CD4-positive, alpha-beta T cell treated with Interleukin-2 at 100 ng/mL for 4 hours (primary cell): ENCODE measurements at places on chromosomes 1 and 21.

GRCh38 chr1:156706657-156707416 lies 1.5 kb upstream of the CRABP2 start:
- no peak for DNase-seq

GRCh38 chr1:196558411-196558810 lies 49.8 kb downstream of the KCNT2 start:
- DNase-seq, result no peak

DNA sequence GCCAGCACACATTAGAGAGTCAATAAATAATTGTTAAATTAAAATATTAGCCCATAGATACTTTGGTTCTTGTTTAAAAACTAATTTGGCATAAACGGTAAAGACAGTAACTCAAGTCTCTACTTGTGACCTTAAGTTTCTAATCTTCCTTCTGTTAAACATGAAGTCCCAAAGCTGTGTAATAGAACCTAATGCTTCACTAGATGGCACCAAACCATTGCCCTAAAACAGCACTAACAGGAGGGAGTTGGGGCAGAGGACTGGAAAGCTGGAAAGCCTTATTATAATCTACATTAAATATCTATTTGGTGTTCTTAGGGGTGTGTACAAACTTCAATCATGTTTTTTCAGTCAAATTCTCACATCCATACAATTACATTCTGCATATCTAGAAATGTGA lies 176.7 kb downstream of the OLFM3 start:
- DNase-seq, result no peak

DNA sequence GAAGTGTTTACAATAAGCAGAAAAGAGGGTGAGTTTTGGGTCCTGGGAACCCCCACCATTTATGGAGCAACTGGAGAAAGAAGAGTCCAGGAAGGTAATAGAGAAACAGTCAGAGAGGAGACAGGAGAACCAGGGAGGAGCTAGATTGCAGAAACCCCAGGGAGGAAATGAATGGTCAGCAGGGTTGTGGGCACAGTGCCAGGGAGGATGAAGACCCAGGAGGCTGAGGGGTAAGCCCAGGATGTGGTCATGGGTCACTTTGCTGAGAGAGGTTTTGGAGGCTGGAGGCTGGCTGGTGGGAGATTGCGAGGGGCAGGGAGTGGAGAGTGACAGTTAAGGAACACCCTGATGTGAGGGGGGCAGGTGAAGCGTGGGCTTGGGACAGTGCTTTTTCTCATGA lies 169.9 kb upstream of the CSF3R start:
- DNase-seq, result no peak

DNA sequence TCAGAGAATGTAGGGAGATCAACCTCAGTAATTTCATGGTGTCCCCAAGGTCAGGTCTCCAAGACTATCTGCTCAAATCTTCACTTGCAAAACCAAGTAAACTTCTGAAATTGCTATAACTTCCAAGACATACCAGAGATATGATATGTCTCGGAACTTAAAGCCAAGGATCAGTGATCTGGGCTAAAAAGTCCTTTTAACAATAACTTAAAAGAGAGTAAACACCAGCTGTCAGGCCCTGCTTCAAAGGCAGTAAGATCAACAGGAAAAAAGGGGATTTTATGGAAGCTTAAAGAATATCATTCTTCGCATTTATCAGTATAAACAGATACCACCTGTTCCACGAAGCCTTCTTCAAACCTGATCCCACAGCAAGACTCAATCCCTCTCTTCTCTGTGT lies 13.7 kb downstream of the UBR4 start:
- DNase-seq, result no peak

DNA sequence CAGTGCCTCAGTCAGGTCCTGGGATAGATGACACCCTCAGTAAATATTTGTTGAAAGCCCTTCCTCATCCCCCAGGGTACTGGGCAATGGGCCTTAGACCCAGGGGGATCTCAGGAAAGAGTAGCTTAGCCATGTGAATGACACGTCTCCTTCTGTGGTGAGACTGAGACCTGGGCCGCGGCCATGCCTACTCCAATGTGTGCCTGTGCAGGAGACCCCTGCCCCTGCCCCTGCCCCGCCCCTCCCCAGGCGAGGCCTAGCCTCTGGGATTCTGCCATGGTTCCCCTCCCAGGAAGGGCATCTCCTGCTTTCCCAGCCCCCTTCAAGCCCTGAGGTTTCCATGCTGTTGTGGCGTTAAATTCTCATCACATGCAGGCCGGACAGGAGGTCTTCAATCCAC lies 7.1 kb downstream of the MYOM3 start:
- DNase-seq, result no peak

DNA sequence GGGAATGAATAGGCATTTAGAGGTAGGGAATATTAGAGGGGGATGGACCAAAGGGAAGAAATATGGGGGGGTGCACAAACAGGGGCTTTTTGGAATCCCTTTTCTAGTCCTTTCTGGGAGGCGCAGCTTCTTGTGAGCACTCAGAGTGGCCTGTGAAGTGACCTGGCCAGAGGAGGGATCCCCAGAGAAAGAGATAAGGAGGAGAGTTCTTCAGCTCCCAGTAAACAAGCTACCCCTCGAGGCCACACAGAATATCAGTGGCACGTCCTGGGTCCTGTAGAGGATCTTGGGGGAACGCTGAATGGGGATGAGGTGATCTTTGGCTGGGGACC lies 19.4 kb downstream of the VANGL2 start:
- no peak for DNase-seq

DNA sequence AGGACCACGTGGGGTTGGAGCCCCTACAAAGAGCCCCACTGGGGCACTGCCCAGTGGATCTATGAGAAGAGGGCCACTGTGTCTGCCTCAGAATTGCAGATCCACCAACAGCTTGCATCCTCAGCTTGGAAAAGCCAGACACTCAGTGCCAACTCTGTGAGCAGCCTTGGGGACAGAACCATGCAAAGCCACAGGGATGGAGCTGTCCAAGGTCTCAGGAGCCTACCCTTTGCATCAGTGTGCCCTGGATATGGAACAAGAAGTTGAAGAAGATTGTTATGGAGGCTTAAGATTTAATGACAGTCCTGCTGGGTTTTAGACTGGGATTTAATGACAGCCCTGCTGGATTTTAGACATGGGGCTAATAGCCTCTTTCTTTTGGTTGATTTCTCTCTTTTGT lies 1670.9 kb downstream of the PLA2G4A start:
- no peak for DNase-seq

GRCh38 chr1:63859480-63860275 lies 85.9 kb downstream of the ROR1 start:
- DNase-seq, result no peak

DNA sequence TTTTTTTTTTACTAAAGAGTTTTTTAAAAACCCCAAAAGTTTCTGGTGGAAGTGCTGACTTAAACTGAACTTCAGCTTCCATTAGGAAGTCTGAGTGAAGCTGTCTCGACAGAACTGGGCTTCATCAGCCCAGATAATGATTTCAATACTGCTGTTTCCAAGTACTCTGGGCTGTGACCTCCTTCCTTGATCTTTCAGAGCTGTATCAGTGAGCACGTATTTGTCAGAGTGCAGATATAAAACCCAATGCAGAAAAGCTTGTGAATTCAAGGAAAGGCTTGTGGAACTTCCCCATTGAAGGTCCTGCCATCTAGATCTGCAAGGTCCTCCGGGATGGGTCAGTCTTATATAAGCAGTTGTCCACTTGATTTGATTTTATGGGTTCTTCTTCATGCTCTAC lies 50.1 kb upstream of the RGS21 start:
- DNase-seq, result no peak

- DNase-seq, result no peak
These were observed 4.7 kb downstream of the SLC1A7 start for GRCh38 chr1:53137729-53138128.

DNA sequence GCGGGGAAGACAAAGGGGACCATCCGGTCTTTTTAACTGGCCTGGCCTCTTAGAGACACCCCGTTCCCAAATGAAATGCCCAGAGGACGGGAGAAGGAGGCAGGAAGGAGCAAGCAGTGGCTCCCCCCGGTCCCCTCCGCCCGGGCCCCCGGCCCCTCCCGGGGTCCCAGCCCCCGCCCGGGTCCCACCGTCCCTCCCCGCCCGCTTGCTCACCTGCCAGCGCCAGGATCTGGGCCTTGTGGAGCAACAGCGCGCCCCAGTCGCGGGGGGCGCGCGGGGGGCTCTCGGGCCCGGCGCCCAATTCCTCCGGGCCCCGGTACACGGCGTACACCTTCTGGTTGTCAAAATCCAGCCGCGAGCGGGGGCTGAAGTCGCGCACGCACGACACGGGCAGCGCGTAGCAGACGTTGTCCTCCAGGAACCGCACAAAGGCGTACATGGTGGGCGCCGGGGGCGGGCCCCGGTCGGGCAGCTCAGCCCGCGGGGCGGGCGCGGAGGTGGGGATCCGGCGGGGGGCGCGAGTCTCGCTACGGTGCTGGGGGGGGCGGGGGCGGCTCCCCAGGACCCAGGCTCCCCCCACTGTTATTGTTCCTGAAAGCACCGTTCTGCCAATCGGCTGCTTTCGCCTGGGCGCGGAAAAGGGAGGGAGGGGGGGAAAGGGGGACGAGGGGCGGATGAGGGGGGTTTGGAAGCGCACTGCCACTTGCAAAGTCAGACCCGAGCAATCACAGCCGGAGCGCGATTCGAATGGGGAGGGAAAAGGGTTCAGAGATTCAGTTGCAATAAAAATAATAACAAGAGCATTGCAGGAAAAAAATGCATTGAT lies at the start of gene BEND5:
BEND5 (minus strand) TSS at position 499 of the 826 bp plus-strand sequence; CDS start at position 439, 60 bp downstream.
- DNase-seq, result peak; percentile 26

- no peak for DNase-seq
These were observed 228.4 kb downstream of the RYR2 start for GRCh38 chr1:237270353-237270752.

DNA sequence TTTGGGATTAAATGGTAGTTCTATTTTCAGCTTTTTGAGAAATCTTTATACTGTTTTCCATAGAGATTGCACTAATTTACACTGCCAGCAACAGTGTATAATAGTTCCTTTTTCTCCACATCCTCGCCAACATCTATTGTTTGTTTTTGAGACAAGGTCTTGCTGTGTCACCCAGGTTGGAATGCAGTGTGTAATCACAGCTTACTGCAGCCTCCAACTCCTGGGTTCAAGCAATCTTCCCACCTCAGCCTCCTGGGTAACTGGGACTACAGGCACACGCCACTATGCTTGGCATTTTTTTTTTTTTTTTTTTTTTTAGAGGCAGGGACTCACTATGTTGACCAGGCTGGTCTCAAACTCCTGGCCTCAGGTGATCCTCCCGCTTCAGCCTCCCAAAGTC lies 164.5 kb upstream of the CXADR start:
- no peak for DNase-seq

DNA sequence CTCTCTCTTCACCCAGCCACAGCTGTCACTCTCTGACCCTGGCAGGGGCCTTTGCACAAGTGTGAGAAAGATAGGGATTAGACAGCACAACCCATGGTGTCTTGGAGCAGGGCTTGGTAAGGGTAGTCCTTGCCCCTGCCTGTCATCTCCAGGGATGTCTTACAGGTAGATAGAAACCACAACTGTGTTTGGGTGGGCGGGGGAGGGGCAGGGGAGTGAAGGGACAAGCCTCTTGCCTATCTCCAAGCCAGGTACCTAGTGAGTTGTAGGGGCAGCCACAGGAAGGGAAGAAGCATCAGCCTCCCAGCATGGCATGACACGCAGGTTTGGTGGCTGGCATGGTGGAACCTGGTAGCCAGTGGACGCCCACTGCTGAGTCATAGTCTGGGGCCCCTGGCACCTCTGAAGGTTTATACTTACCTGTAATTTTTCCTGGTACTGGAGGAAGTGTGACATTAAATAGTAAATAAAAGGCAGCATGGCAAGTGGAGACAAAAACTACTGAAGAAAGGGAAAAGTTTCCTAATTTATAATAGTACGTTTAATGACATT lies 97.5 kb downstream of the CLEC20A start:
- no peak for DNase-seq

DNA sequence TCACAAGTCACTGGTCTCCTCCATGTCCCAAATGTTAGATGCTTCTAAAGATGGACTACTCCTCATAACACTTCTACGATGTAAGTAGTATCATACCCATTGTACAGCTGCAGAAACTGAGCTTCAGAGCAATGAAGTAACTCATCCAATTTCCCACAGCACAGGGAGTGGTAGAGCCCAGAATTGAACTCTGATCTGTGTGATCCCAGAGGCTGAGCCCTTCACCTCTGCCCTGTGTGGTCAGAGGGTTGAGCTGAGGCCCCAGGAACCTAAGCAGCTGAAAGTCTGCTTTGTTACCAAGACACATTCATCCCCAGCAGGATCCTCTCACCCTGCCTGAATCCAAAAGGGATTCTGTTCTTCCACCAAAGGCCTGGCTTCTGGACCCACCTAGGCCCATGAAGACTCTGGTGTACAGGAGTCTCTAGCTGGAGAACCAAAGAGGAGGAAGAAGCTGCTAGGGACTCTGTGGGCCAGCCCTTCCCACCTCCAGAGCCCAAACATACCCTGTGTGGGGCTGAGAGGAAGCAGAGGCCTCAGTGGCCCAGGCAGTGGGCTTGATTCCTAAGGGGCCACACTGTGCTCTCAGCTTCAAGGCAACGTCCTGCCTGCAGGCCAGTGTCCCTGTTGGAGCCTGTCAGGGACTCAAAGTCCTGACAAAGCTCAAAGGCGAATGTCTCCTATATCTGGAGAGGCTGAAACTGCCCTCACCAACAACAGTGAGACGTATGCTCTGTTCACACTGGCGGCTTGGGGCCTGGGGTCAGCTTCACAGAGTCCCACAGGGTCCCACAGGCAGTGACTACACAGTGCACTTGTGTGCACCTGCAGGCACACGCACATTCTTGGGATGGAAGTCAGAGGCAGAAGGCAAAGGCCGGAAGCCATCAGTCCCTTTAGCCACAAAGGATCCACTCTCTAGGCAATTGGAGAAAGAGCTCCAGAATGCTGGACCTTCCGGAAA lies 40.4 kb upstream of the SLC30A1 start:
- DNase-seq, result no peak

- no peak for DNase-seq
These were observed 72.2 kb upstream of the PPIH start for GRCh38 chr1:42586016-42586415.

GRCh38 chr1:176391621-176392020 lies 71.4 kb upstream of the PAPPA2 start:
- DNase-seq, result no peak

GRCh38 chr21:38531591-38531990 lies 33.3 kb upstream of the ERG start:
- no peak for DNase-seq

DNA sequence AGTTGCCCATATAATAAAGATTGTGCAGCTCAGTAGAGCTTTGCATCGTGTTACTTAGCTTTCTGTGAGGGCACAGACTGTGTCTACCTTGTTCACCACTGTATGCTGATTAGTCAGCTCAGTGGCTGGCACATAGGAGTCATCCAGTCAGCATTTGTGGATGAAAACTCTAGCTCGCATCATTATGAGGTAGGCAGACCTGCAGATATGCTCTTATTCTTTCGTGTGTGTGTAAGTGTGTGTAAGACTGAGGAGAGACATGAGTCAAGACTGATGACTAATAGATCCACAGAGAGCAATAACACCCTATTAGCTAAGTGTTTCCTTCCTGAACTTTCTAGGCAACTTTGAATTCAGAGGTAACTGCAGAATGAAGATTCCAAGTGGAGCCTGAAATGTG lies 17.1 kb downstream of the TTF2 start:
- peak; percentile 14 for DNase-seq

- DNase-seq, result no peak
These were observed 35.2 kb upstream of the ZNF326 start for GRCh38 chr1:89959719-89960118.

GRCh38 chr1:95407131-95407885 lies 173.3 kb downstream of the RWDD3 start:
- no peak for DNase-seq

GRCh38 chr1:248611883-248612414 lies 14.4 kb upstream of the OR2T10 start:
- DNase-seq, result no peak

GRCh38 chr1:242641461-242641860 lies 117.0 kb upstream of the PLD5 start:
- no peak for DNase-seq

- DNase-seq, result no peak
These were observed 17.9 kb upstream of the RGS18 start for GRCh38 chr1:192140382-192140781.
